T-cell (primary cell): ENCODE measurements at places on chromosomes 13 and 19. TPM values are rescaled to one million over a fixed set of nuclear protein-coding genes. Genes with fewer than 3 reads are reported as not detected.
A peak's percentile ranks its signal among the peaks of the same experiment; 100 is the strongest.

Gene CLC
- total RNA-seq, result 2.8 TPM

DNA sequence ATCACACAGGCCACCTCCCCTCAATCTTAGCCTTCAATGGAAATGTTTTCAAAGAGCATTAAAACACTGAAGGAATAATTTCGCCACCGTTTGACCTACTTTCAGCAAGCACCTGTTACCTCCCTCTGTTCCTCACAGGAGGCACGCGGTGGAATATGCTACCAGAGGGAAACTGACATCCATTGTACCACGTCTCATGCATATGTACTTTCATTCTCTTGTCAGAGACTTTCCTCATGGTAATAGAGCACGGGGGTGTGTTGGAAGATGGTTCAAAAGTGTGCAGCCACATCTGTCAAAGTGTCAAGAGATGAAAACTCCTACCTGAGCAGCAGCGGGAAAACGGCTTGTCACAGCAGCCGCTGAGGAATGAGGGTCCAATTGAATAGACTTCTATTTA, 143.4 kb downstream of the NALCN start:
- no peak overlapping the region for H3K4me3 ChIP-seq
- no peaks in the 10 kb centered on the region for H3K4me1 ChIP-seq

Gene CDC42EP5
- not detected for total RNA-seq

DNA sequence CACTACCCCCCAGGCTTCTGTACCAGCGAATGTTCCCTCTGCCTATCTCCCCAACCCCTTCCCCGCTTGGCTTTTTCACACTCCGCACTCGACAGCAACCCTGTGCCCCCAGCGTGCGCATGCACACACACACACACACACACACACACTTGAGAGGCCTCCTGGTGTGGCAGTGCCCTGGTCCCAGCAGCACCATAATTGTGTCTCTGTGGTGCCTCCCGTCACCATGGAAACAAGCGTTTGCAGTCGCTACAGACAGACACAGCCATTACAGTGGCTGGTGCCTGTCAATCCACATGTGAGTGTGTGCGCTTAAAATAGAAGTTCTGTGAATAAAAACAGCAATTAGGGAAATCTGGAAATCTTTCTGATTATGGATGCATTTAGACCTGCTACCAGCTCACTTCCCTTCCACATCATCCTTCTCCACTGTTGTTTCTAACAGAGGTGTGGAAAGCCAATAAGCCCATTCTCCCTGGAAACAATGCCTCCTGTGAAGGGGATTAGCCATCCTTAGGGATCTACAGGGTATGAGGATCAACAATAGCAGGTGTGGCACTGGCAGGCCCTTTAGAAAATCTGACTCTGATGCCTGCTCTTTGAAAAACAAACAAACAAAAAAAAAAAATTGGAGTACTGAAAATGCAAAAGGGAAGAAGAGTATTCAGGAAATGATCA, 146.3 kb downstream of the DCLK1 start:
- no peaks in the 10 kb centered on the region for H3K36me3 ChIP-seq
- H3K4me1 ChIP-seq, result no peaks in the 10 kb centered on the region
- no peak overlapping the region for H3K4me3 ChIP-seq
- H3K27me3 ChIP-seq, result no peaks in the 10 kb centered on the region

- peaks cover 2% of the 10 kb centered on the region for H3K4me1 ChIP-seq
- H3K27ac ChIP-seq, result no peak overlapping the region
- no peaks in the 10 kb centered on the region for H3K36me3 ChIP-seq
- no peak for DNase-seq
- peaks cover 11% of the 10 kb centered on the region for H3K27me3 ChIP-seq
These were observed 4.2 kb upstream of the ZSCAN4 start for GRCh38 chr19:57664269-57665127.

- no peak overlapping the region for H3K4me3 ChIP-seq
- no peak for DNase-seq
These were observed 57.1 kb downstream of the TUBGCP3 start for GRCh38 chr13:112530861-112531260.

GRCh38 chr13:110780422-110780821, 66.9 kb downstream of the ING1 start:
- H3K27ac ChIP-seq, result no peak overlapping the region
- H3K4me3 ChIP-seq, result no peak overlapping the region
- H3K36me3 ChIP-seq, result no peaks in the 10 kb centered on the region
- no peaks in the 10 kb centered on the region for H3K27me3 ChIP-seq

GRCh38 chr13:75843074-75843473, 206.9 kb downstream of the LMO7 start:
- peaks cover 24% of the 10 kb centered on the region for H3K36me3 ChIP-seq
- H3K27ac ChIP-seq, result no peak overlapping the region
- H3K4me3 ChIP-seq, result no peak overlapping the region
- no peak for DNase-seq
- H3K27me3 ChIP-seq, result no peaks in the 10 kb centered on the region

- H3K4me3 ChIP-seq, result no peak overlapping the region
- DNase-seq, result no peak
- H3K27me3 ChIP-seq, result no peaks in the 10 kb centered on the region
- H3K4me1 ChIP-seq, result peaks cover 2% of the 10 kb centered on the region
- no peak overlapping the region for H3K27ac ChIP-seq
- H3K36me3 ChIP-seq, result no peaks in the 10 kb centered on the region
These were observed 214.5 kb downstream of the KLF5 start for GRCh38 chr13:73273276-73273675.

- H3K27me3 ChIP-seq, result no peaks in the 10 kb centered on the region
- H3K27ac ChIP-seq, result no peak overlapping the region
- H3K4me3 ChIP-seq, result no peak overlapping the region
- H3K4me1 ChIP-seq, result peaks cover 27% of the 10 kb centered on the region
- no peak for DNase-seq
These were observed 3.7 kb downstream of the UBA2 start for GRCh38 chr19:34431681-34432402.

DNA sequence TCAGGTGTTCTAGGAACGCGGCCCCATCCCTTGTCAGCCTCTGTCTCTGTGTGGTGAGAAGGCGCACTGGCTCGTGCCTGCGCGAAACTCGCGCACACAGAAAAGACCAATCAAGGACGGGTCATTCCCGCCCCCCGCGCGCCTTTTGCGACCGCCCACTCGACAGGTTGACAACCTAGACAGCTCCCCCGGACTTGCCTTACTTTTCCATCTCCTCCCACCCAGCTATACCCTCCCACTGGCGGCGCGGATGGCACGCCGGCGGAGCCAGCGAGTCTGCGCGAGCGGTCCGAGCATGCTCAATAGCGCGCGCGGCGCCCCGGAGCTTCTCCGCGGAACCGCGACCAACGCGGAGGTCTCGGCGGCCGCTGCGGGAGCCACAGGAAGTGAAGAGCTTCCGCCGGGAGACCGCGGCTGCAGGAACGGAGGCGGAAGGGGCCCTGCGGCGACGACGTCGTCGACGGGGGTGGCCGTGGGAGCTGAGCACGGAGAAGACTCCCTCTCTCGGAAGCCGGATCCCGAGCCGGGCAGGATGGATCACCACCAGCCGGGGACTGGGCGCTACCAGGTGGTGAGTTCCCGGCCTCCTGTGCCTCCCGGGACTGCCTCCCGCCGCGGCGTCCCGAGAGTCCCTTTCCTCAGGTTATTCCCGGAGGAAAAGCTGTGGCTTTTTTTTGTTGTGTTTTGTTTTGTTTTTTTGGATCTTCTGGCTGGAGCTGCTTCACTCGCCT, at the start of gene NDFIP2:
NDFIP2 (plus strand) TSS at position 202 of the 731 bp plus-strand sequence; CDS start at position 251, 49 bp downstream.
- peak within 1 kb of the TSS; percentile 82 for H3K4me3 ChIP-seq
- H3K27ac ChIP-seq, result peak within 1 kb of the TSS; percentile 32
- H3K4me1 ChIP-seq, result peaks cover 12% of the 10 kb centered on the region
- peak; percentile 79 for DNase-seq
- H3K27me3 ChIP-seq, result no peaks in the 10 kb centered on the region

- no peaks in the 10 kb centered on the region for H3K36me3 ChIP-seq
- H3K4me1 ChIP-seq, result no peaks in the 10 kb centered on the region
- no peak overlapping the region for H3K27ac ChIP-seq
- no peak for DNase-seq
These were observed 405.1 kb downstream of the DACH1 start for GRCh38 chr13:71461892-71462291.

GRCh38 chr19:15544970-15545369, 36.6 kb downstream of the CYP4F22 start:
- H3K4me3 ChIP-seq, result no peak overlapping the region
- no peaks in the 10 kb centered on the region for H3K27me3 ChIP-seq
- H3K27ac ChIP-seq, result no peak overlapping the region
- no peak for DNase-seq

Gene HOMER3
- 1.3 TPM for total RNA-seq

DNA sequence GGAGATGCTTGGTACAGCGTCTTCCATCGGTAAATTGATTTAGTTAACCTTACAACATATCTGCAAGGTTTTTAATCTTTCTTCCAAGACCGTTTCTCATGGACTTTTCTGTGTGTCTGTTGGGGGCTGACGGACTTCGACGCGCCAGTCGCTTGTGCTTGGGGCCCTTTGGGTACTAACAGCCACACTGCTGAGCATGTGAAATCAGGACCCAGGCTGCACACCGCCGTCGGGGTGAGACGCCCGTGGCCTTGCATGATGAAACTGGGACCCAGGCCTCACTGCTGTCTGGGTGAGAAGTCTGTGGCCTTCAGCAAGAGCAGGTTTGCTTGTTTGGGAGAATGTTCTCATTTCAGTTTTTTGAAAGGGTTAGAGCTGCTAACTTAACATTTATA, 9.8 kb downstream of the ATP4B start:
- H3K27ac ChIP-seq, result no peak overlapping the region
- no peaks in the 10 kb centered on the region for H3K36me3 ChIP-seq
- DNase-seq, result no peak
- no peak overlapping the region for H3K4me3 ChIP-seq

- no peak overlapping the region for H3K4me3 ChIP-seq
- no peak overlapping the region for H3K27ac ChIP-seq
- no peaks in the 10 kb centered on the region for H3K27me3 ChIP-seq
- peaks cover 8% of the 10 kb centered on the region for H3K36me3 ChIP-seq
- no peak for DNase-seq
These were observed 112.8 kb downstream of the TDRD3 start for GRCh38 chr13:60509601-60510386.

Gene LENG9
- total RNA-seq, result 3.6 TPM

- no peak overlapping the region for H3K4me3 ChIP-seq
- H3K36me3 ChIP-seq, result peaks cover 66% of the 10 kb centered on the region
- H3K27me3 ChIP-seq, result no peaks in the 10 kb centered on the region
- H3K4me1 ChIP-seq, result no peaks in the 10 kb centered on the region
- H3K27ac ChIP-seq, result no peak overlapping the region
- DNase-seq, result no peak
These were observed 11.8 kb upstream of the HSH2D start for GRCh38 chr19:16131648-16132047.

Gene CAMSAP3
- 0.51 TPM for total RNA-seq

DNA sequence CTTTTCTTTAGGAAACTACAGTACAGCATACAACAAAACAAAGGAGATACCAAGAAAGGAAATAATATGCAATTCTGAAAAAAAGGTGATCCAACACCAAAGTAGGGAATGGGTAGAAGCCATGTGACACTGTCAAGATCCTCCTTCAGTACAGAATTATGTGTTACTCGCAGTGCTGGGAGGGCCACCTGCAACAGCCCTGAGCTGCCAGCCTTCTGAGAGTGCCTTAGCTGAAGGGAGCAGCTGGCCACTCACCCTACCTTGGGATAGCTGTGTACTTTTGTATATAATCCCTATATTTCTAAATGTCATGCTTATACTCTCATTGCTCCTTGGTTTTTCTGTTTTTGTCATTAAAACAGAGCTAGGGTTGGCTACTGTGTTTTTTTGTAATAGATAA, 1518.2 kb upstream of the PCDH20 start:
- no peak overlapping the region for H3K27ac ChIP-seq
- no peaks in the 10 kb centered on the region for H3K4me1 ChIP-seq
- no peaks in the 10 kb centered on the region for H3K36me3 ChIP-seq
- DNase-seq, result no peak

GRCh38 chr13:43894438-43894837, 14.7 kb downstream of the LACC1 start:
- DNase-seq, result no peak
- H3K27ac ChIP-seq, result no peak overlapping the region
- H3K4me3 ChIP-seq, result no peak overlapping the region
- no peaks in the 10 kb centered on the region for H3K4me1 ChIP-seq
- no peaks in the 10 kb centered on the region for H3K27me3 ChIP-seq

Gene ZNF235
- 5.9 TPM for total RNA-seq

DNA sequence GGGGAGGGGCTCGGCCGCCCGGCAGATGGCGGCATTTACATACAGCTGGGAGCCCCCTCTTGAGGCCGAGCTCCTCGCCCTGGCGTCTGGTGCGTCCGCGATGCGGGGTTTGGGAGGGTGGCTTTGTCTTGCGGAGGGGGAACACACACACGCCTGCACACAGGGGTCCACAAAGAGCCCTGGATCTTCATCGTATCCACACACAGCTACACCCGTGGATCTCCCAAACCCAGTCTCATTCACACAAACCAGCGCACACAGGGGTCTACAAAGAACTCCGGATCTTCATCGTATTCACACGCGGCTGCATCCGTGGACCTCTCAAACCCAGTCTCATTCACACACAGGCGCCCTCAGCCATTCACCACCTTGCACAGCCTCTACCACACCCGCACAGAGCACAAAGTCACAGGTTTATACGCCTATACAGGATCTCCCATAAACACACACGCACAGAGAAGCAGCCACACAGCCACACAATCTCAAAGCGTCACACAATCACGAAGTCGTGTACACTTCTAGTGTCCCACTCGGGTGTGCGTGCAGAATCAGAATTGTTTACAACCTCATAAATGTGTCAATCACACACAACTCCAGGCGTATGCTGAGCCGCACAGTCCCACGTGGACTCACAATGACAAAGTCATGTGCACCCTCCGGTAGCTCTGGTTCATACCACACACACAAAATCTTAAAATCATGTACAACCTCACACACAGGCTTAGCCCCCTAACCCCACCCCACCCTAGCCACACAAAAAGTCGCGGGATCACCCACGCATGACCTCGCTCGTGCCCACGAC, 550 bp upstream of the DLL3 start:
- DNase-seq, result no peak
- no peak overlapping the region for H3K27ac ChIP-seq
- peaks cover 69% of the 10 kb centered on the region for H3K27me3 ChIP-seq
- peaks cover 28% of the 10 kb centered on the region for H3K4me1 ChIP-seq
- H3K4me3 ChIP-seq, result peak overlapping the region; percentile 12

GRCh38 chr13:33116321-33117010, 100.2 kb downstream of the KL start:
- H3K27ac ChIP-seq, result no peak overlapping the region
- no peak for DNase-seq
- H3K4me1 ChIP-seq, result no peaks in the 10 kb centered on the region
- H3K27me3 ChIP-seq, result no peaks in the 10 kb centered on the region
- H3K36me3 ChIP-seq, result no peaks in the 10 kb centered on the region

GRCh38 chr19:12792853-12793289, 1.6 kb downstream of the JUNB start:
- peaks cover 54% of the 10 kb centered on the region for H3K4me1 ChIP-seq
- DNase-seq, result no peak
- no peaks in the 10 kb centered on the region for H3K27me3 ChIP-seq
- peak overlapping the region; percentile 100 for H3K4me3 ChIP-seq

- H3K27me3 ChIP-seq, result no peaks in the 10 kb centered on the region
- peaks cover 22% of the 10 kb centered on the region for H3K4me1 ChIP-seq
- DNase-seq, result no peak
- H3K27ac ChIP-seq, result no peak within 1 kb of the TSS
- no peaks in the 10 kb centered on the region for H3K36me3 ChIP-seq
These were observed at the start of gene DACH1 for GRCh38 chr13:71867131-71867814. Gene DACH1 (minus strand): TSS chr13:71867204.
